ENCODE measurements at places on chromosomes 3 and 15.
A peak's percentile ranks its signal among the peaks of the same experiment; 100 is the strongest.

- DNase-seq = no peak
Observed at GRCh38 chr15:99437315-99438223, 128.2 kb upstream of the MEF2A start.

- no peak for DNase-seq
Observed at GRCh38 chr3:55765906-55766701, 279.0 kb upstream of the WNT5A start.

- no peak for DNase-seq
Observed at GRCh38 chr15:37072181-37072580, 28.2 kb downstream of the MEIS2 start.

- DNase-seq = no peak
Observed at GRCh38 chr3:45775571-45776300, 20.6 kb downstream of the SLC6A20 start.

GRCh38 chr3:150945226-150946032, 27.1 kb downstream of the CLRN1 start:
- DNase-seq = no peak

DNA sequence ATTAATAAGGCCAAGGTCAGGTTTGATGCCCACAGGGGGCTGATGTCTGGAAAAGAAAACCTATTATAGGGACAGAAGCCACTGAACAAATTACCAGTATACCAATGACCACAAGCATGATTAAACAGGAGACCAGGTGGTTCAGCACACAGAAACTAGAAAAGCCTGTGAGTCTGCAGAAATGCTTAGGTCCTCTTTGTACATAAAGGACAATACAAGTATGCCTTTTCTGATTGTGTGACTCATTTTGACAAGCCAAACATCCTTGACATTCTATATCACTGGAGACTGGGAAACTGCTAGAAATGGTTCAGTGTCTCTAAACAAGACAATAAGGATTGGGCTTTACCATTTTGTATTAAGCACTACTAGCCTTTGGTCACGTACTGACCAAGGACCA, 113.2 kb upstream of the MYO5C start:
- no peak for DNase-seq

DNA sequence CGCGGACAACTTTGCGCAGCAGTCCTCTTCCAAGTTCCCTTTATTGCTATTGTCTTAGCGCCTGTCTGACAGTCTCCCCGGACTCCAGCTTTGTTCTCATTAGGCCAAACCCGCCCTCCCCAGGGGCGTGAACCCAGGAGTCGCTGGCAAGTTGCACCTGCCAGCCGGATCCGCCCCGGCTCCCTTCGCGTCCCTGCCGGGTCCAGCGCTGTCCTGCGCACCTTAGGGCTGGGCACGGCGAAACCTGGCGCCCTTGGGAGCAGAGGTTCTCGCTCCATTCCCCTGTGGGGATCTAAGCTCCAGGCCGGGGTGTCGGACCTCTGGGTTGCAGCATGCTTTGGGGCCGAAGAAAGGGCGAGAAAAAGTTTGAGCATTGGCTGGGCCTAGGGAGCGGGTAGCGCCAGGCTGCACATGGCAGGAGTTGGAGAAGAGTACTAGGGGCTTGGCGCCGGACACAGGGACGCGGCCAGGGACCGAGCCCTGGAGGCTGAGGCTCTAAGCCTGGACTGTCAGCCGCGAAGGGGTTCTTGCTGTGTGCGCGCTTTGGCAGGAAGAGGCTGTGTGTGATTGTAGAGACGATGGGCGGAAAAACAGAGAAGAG, 335.1 kb upstream of the THRB start:
- DNase-seq = no peak

DNA sequence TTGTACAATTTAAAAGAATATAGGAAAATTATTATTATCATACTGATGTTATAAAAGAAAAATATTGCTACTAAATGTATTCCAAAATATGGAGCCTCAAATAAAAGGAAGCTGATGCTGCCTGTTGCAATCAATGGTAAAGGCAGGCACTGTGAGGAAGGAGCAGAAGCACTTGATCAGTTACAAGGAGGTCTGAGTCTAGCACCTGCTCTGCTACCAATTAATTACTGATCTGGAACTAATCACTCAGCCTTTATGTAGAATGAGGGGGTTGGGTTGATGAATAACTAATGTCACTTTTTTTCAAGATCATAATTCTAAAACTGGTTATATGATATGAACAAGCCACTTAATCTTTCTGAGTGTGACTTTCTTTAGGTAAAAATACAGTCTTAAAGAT, 5.5 kb downstream of the ADGRG7 start:
- no peak for DNase-seq

- no peak for DNase-seq
Observed at GRCh38 chr3:62749657-62750056, 125.6 kb downstream of the CADPS start.

- DNase-seq = no peak
Observed at GRCh38 chr3:126969586-126969985, 13.3 kb upstream of the PLXNA1 start.

DNA sequence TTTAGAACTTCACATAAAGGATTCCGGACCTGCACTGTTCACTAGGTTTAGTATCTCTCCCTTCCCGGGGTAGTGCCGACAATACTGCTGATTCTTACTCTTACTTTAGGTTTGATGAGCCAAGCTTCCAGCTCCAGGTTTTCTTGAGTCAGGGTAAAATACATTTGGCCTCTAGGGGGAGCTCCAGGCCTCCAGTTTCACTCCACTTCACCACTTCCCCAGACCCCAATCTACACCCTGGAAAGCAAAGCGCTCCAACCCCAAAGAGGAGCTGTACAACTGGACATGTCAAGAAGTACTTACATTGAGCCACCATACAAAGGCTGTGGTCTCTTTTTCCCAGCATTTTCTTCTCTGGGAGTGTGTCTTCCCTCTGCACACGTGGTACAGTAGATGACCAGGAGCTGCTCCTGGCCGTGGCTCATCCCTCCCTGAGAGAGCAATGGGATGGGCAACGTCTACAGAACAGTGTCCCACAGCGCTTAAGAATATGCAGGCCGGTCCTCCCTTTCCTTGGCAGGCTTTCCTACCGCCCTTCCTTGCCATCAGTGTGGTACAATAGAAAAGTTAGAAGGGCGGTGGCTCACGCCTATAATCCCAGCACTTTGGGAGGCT, 93.9 kb upstream of the CCDC80 start:
- DNase-seq = peak; percentile 47

DNA sequence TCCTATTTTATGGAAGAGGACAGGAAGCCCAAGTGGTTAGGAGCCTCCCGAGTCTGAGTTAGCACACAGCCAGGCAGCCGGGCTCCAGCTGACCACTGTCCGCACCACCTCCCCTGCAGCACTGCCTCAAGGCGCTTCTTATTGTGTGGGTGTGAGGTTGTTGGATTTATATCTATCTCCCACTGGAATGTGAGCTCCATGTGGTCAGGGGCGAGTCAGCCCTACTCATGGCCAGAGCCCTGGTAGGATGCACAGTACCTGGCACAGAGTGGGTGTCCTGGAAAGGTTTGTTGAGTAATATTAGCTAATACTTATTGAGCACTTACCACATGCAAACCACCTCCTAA, 9.7 kb upstream of the FBLN2 start:
- DNase-seq = no peak

DNA sequence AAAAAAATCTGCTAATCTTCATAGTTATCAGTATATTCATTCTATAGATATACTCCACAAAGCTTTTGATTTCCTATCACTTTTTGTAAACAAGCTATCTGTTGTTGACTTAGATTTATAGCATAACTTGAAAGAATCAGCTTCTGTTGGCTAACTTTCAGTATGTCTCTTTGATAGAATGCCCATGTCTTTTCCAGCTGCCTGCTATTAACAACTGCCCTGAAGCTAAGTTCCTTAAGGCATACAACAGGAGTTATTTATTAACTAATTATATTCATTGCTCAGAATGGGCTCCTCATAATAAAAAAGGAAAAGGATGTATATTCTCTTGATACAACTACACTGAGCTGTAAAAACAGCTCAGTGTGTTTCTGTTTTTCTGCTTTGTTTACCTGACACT, 293.9 kb downstream of the TUSC7 start:
- DNase-seq = no peak

- no peak for DNase-seq
Observed at GRCh38 chr3:160564949-160565441, 376 bp downstream of the KPNA4 start.

DNA sequence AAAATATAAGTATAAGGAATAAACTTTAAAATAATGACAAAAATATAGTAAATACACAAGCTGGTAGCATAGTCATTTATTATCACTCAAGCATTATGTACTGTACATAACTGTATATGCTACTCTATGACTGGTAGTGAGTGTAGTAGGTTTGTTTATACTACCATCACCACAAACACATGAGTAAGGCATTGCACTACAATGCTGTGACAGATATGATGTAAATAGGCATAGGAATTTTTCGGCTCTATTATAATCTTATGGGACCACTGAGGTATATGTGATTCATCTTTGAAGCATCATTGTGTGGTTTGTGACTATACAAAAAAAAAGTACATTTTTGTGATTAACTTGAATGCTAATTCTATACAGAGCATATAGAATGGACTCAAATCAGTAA, 35.3 kb upstream of the FBN1 start:
- DNase-seq = no peak

DNA sequence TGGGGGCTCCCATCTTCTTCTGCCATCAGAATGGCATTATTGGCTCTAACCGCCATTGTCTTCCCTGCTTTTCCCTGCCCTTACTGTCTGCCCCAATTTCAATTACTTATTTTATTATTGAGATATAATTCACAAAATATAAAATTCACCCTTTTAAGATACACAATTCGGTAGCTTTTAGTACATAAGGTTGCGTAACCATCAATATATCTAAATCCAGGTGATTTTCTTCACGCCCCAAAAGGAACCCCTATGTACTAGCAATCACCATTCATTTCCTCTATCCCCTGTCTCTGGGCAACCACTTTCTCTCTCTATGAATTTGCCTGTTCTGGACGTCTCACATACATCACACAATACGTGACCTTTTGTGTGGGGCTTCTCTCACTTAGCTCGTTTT, 18.0 kb downstream of the RBP2 start:
- no peak for DNase-seq

- no peak for DNase-seq
Observed at GRCh38 chr15:45635191-45635638, 386 bp downstream of the SQOR start.

- DNase-seq = no peak
Observed at GRCh38 chr3:18512007-18512406, 86.9 kb upstream of the SATB1 start.

- DNase-seq = no peak
Observed at GRCh38 chr3:184712248-184713039, 580 bp upstream of the MAGEF1 start.

- no peak for DNase-seq
Observed at GRCh38 chr3:163622384-163622783, 1455.9 kb downstream of the SI start.

DNA sequence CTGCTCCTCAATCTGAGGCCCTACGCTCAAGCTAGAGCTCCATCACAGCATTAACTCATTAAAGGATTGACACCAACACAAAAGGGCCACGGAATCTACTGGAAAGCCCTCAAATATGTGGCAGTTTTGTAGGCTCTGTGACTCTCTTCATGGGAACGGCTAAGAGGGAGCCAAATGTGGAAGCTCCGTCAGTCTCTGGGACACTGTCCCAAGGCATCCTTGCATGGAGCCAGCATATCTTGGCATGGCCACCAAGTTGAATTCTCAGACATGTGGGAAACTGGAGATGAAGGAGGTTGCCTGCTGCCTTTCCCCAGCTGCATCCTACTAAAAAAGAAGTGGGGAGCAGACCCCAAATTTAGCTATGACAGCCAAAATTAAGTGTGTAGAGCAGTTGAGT, 296.9 kb downstream of the NTRK3 start:
- DNase-seq = no peak

DNA sequence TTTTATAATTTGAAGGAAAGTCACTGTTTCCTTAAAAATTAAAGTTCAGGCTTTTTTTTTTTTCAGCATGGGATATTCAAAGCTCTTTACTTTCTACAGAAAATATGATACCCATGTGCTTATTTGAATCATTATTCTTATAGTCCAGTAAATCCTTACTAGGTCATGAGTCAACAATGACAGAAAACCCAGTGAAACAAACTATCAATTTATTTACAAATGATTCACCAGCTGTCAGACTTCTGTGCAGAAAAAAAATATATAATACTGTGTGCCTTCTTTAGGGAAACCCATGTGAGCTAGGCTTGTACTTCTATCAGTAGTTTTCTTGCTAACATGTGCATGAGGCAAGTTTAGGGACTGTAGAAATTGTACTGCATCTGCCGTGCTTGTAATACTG, 1.2 kb downstream of the ACP3 start:
- DNase-seq = no peak

- no peak for DNase-seq
Observed at GRCh38 chr3:157767607-157768006, 264.4 kb upstream of the VEPH1 start.

All from NCI-H1694 (cell line).